ENCODE measurements at places on chromosomes 11 and 22. TPM values are rescaled to one million over a fixed set of nuclear protein-coding genes. Genes with fewer than 3 reads are reported as not detected.

GRCh38 chr11:21975242-21975641 lies 217.6 kb upstream of the ANO5 start:
- DNase-seq: no peak

DNA sequence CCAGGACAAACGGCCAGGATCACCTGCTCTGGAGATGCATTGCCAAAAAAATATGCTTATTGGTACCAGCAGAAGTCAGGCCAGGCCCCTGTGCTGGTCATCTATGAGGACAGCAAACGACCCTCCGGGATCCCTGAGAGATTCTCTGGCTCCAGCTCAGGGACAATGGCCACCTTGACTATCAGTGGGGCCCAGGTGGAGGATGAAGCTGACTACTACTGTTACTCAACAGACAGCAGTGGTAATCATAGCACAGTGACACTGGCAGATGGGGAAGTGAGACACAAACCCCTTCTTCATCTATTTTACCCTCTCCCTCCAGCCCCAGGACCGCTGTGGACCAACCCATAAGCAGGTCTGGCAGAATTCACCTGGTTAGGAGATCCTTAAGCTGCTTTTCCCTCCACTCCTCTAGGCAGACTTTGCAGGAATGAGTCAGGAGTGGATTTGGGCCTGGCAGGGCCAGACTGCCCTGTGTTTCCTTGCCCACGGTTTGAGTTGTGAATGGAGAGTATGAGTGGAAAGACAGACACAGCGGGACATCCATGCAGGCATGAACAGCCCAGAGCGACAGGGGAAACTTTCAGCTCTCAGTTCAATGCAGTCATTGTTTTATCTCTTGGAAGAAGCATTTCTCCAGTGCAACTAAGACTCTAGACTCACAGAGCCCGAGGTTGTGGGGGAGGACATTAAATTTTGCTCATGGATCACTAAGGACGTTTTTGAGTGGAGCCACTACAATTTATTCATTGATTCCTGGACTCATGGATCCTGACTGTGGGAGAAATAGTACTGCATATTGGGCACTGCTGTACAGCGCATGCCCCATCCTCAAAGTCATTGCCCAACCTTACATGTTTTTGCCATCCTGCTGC lies 75.3 kb upstream of the IGLL5 start:
- peak; percentile 10 for DNase-seq

DNA sequence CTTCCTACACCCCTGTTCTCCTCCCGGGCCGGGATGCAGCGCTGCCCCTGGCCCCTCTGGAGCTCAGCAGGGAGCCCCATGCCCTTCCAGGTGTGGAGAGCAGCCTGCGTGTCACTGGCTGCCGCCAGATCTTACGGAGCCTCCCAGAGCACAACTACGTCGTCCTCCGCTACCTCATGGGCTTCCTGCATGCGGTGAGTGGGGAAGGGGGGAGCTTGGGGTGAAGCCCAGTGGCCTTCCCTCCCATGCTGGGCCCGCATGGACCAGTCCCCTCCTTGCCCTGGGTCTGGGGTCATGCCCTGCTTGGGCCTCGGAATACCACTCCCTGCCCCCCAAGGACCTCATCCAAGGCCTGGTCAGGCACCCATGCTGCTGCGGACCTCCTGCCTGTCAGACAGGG lies 107.3 kb downstream of the ARHGAP8 start:
- DNase-seq: no peak

GRCh38 chr22:22168190-22168940 lies 76.2 kb upstream of the VPREB1 start:
- peak; percentile 85 for DNase-seq

The USH1C gene
- total RNA-seq: not detected

GRCh38 chr11:120430146-120430545 lies 81.4 kb upstream of the GRIK4 start:
- no peak for DNase-seq

GRCh38 chr11:12390687-12391110 lies 13.3 kb downstream of the PARVA start:
- DNase-seq: no peak

- no peak for DNase-seq
Observed at GRCh38 chr22:27978317-27978716, 59.3 kb upstream of the PITPNB start.

GRCh38 chr22:29348956-29349355 lies 33.5 kb upstream of the RASL10A start:
- no peak for DNase-seq
